WTC11 (cell line): ENCODE measurements at places on chromosomes 16 and 17. TPM values are rescaled to one million over a fixed set of nuclear protein-coding genes. Genes with fewer than 3 reads are reported as not detected.
A peak's percentile ranks its signal among the peaks of the same experiment; 100 is the strongest.

DNA sequence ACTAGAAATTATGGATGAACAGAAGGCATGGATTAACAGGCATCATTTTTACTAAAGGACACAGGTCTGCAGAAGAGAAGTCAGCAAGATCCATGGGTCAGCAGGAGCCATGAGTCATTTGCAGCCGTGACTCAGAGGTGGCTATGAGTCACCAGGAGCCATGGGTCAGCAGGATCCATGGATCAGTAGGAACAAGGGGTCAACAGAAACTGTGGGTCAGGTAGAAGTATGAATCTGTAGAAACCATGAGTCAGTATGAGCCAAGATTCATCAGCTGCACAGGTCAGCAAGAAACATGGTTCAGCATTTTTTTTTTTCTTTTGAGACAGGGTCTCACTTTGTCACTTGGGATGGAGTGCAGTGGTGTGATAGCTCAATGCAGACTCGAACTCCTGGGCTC is 58.2 kb upstream of the HS3ST4 start:
- no peaks in the 10 kb centered on the region for H3K36me3 ChIP-seq
- H3K27me3 ChIP-seq: no peaks in the 10 kb centered on the region; the same call in 1 of the 2 replicates
- no peak for DNase-seq
- H3K4me1 ChIP-seq: peaks cover 8% of the 10 kb centered on the region
- H3K27ac ChIP-seq: no peak overlapping the region
- no peak overlapping the region for H3K4me3 ChIP-seq

DNA sequence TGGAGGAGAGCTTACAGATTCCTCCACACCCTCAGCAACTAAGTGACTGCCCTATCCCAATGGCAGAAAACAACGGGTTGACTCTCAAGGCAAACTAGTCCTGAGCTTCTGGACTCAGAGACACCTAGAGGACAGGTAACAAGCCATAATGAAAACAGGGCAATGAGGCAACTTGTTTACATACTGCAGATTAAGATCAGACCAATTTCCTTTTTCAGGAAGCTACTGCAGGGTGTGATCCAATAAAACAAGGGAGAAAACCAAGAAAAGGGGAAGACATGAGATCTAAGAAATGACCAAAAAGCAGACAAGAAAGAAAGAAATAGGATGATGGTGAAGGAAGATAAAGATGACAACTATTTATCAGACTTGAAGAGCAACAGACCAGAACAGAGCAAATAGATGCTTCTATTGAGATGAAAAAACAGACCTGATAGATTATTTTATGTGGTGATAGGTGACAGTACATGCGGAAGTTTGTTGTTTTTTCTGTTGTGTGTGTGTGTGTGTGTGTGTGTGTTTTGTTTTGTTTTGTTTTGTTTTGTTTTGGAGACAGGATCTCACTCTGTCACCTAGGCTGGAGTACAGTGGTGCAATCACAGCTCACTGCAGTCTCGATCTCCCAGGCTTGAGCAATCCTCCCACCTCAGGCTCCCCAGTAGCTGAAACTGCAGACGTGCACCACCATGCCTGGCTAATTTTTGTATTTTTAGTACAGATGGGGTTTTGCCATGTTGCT is 120.7 kb downstream of the GAS7 start:
- no peaks in the 10 kb centered on the region for H3K27me3 ChIP-seq
- H3K27ac ChIP-seq: no peak overlapping the region
- H3K36me3 ChIP-seq: peaks cover 16% of the 10 kb centered on the region

DNA sequence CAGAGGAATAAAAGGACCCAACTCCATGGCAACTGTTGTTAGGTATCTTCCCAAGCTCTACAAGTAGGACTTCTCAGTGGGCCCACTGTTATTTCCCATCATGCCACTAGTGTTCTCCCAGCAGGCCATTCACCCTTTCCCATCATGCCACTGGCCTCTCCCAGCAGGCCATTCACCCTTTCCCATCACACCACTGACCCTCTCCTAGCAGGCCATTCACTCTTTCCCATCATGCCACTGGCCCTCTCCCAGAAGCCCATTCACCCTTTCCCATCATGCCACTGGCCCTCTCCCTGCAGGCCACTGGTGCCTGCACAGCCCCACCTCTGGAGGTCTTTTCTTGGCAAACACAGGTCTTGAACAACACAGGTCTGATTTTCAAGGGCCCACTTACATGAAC is 36.3 kb downstream of the IFT140 start:
- no peaks in the 10 kb centered on the region for H3K27me3 ChIP-seq
- H3K27ac ChIP-seq: no peak overlapping the region
- H3K4me1 ChIP-seq: no peaks in the 10 kb centered on the region
- H3K4me3 ChIP-seq: no peak overlapping the region
- peaks cover 27% of the 10 kb centered on the region for H3K36me3 ChIP-seq

DNA sequence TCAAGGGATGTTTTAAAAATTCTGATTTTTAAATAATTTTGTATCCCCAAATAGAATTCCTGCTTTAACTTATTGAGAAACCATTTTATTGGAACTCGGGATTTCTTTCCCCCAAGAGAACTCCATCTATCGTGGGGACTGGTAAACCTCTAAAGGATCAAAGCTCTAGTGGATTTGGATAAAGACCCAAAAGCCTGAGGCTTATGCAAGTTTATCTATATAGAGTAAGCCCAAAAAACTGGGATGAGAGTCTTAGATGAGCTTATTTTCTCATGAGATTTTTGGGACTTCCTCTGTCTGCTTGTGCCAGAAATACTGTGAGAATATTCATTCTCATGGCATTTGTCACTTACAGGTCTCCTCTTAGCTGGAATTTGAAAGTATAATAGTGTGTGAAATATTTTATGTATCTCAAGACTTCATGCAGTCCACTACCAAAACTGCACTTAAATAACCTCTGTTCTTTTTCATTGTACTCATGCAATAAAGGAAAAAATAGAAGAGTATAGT is 333.1 kb downstream of the BCAS3 start:
- no peak overlapping the region for H3K27ac ChIP-seq
- no peaks in the 10 kb centered on the region for H3K27me3 ChIP-seq
- no peak overlapping the region for H3K4me3 ChIP-seq
- no peak for DNase-seq
- H3K36me3 ChIP-seq: no peaks in the 10 kb centered on the region

DNA sequence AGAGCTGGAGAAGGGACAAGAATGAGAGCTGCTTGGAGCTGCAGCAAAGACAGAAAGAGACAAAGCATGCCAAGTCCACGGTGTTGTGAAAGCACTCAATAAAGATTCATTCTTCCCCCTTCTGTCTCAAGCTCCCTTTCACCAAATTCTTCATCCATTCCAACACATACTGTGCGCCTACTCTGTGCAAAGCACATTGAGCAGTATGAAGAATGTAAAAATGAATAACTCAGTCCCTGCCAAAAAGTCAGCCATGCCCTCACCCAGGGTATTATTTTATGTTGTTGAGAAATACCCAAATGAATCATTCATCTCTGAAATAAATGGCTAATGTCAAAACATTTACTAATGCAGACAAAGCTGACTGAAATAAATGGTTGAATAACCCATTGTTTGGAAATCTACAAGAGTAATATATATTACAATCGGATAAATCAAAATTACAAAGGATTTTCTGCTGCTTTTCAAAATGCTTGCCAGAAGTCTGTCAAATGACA is 282.9 kb upstream of the IRX5 start:
- H3K27me3 ChIP-seq: peaks cover 52% of the 10 kb centered on the region
- peaks cover 3% of the 10 kb centered on the region; the same call in 1 of the 2 replicates for H3K36me3 ChIP-seq
- H3K4me1 ChIP-seq: peaks cover 52% of the 10 kb centered on the region
- no peak for DNase-seq

GRCh38 chr17:73126716-73127473 is 34.4 kb upstream of the SLC39A11 start:
- H3K4me3 ChIP-seq: no peak overlapping the region
- H3K27ac ChIP-seq: no peak overlapping the region
- H3K27me3 ChIP-seq: no peaks in the 10 kb centered on the region; the same call in 1 of the 2 replicates
- peaks cover 16% of the 10 kb centered on the region for H3K4me1 ChIP-seq

DNA sequence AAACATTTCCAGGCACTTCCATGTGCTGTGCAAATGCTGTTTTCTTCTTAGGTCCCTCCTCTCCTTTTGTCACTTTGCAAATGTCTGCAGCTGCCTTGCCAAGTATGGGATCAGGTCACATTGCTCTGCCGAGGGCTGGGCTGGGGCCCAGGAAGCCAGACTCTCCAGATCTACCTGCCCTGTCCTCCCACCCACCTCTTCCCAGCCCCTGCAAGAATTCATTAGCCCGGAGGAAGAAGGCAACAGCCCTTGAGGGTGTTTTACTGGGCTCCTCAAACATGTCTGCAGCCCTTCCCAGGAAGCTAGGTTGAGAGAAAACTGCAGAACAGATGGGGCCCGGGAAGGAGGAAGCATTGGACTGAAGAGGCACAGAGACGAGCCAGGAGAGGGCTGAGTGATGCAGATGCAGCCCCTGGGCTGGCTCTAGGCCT is 47.1 kb downstream of the WSB1 start:
- no peaks in the 10 kb centered on the region for H3K27me3 ChIP-seq
- DNase-seq: no peak
- H3K27ac ChIP-seq: peak overlapping the region; percentile 65; the same call in 1 of the 2 replicates
- H3K4me3 ChIP-seq: no peak overlapping the region

The ADAMTS18 gene
- 0.17 to 0.94 TPM (median 0.23 TPM) in 3 replicates for total RNA-seq

The KRT32 gene
- total RNA-seq: not detected in 3 replicates

The SULT1A4 gene
- 1.1 to 3.1 TPM (median 2.1 TPM) in 3 replicates for total RNA-seq

The TRIM37 gene
- 62.3 to 67.2 TPM (median 65.1 TPM) in 3 replicates for total RNA-seq

The FDXR gene
- total RNA-seq: 46.5 to 52.8 TPM (median 49.7 TPM) in 3 replicates

GRCh38 chr17:56624309-56624708 is 30.8 kb downstream of the NOG start:
- no peaks in the 10 kb centered on the region; the same call in 1 of the 2 replicates for H3K27me3 ChIP-seq
- H3K4me3 ChIP-seq: no peak overlapping the region
- H3K4me1 ChIP-seq: peaks cover 25% of the 10 kb centered on the region
- H3K36me3 ChIP-seq: no peaks in the 10 kb centered on the region
- DNase-seq: no peak

- H3K4me1 ChIP-seq: peaks cover 1% of the 10 kb centered on the region
- no peak overlapping the region for H3K27ac ChIP-seq
- H3K27me3 ChIP-seq: no peaks in the 10 kb centered on the region
- no peak for DNase-seq
- no peak overlapping the region for H3K4me3 ChIP-seq
- H3K36me3 ChIP-seq: peaks cover 10% of the 10 kb centered on the region
Measured at GRCh38 chr17:68446626-68447041, 10.7 kb downstream of the WIPI1 start.

GRCh38 chr16:64693946-64694345 is 427.9 kb downstream of the CDH11 start:
- no peak for DNase-seq
- peaks cover 6% of the 10 kb centered on the region; the same call in 1 of the 2 replicates for H3K4me1 ChIP-seq
- no peak overlapping the region for H3K4me3 ChIP-seq
- no peak overlapping the region for H3K27ac ChIP-seq
- no peaks in the 10 kb centered on the region for H3K27me3 ChIP-seq
- no peaks in the 10 kb centered on the region for H3K36me3 ChIP-seq

GRCh38 chr16:50121278-50121677 is 31.8 kb upstream of the TENT4B start:
- no peak overlapping the region for H3K27ac ChIP-seq
- H3K4me3 ChIP-seq: no peak overlapping the region
- peaks cover 9% of the 10 kb centered on the region for H3K4me1 ChIP-seq

DNA sequence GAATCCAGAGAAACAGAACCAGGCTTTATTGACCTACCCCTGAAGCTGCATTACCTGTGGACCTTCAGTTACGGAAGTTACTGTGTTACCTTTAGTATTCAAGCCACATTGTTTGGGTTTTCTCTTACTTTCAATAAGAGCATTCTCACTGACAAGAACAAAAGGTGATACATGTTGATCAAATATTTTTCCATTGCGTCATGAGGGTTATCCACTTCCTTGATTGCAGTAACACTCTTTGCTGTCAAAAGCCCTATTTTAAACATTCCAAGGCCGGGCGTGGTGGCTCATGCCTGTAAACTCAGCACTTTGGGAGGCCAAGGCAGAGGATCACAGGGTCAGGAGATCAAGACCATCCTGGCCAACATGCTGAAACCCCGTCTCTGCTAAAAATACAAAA is 28.6 kb upstream of the PAFAH1B1 start:
- H3K27me3 ChIP-seq: peaks cover 5% of the 10 kb centered on the region
- H3K4me1 ChIP-seq: 0 out of 2 replicates have a peak, but pooled peaks cover 2% of the 10 kb centered on the region
- H3K27ac ChIP-seq: no peak overlapping the region
- no peak for DNase-seq
- H3K4me3 ChIP-seq: no peak overlapping the region

The TBC1D3C gene
- total RNA-seq: not detected in 3 replicates

DNA sequence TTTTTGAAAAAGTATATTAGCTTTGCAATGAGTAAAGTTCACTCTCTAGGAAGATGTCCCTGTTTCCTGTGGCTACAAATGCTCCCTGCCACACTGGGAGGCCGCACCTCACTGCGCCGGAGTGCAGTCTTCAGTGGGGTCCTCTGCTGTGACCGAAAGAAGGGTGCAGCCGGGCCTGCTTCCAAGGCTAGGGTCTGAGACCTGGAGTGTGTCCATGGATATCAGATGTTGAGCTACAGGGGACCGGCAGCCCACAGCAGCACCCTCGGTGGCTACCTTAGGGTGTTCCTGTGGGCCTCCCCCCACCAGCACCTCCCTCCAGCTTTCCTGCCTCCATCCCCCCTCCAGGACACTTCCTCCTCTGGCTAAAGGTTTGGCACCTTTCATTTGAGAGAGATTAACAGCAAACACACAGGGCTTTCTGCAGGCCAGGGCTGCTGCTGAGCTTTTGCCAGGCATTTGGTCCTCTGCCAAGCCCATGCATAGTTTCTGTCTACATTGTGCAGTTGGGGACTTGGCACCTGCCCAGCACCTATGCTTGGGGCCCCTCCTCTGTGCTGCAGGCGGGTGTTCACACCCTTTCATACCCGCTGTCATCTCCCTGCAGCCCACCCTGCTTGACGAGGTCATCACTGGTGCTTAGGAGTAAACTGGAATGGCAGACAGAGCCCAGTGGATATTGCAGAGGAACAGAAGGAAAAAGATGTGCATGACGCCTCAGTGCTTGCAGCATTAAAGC is 33.8 kb upstream of the CRISPLD2 start:
- no peaks in the 10 kb centered on the region for H3K36me3 ChIP-seq
- H3K4me3 ChIP-seq: no peak overlapping the region
- 0 out of 2 replicates have a peak, but pooled peaks cover 3% of the 10 kb centered on the region for H3K4me1 ChIP-seq
- H3K27me3 ChIP-seq: no peaks in the 10 kb centered on the region

DNA sequence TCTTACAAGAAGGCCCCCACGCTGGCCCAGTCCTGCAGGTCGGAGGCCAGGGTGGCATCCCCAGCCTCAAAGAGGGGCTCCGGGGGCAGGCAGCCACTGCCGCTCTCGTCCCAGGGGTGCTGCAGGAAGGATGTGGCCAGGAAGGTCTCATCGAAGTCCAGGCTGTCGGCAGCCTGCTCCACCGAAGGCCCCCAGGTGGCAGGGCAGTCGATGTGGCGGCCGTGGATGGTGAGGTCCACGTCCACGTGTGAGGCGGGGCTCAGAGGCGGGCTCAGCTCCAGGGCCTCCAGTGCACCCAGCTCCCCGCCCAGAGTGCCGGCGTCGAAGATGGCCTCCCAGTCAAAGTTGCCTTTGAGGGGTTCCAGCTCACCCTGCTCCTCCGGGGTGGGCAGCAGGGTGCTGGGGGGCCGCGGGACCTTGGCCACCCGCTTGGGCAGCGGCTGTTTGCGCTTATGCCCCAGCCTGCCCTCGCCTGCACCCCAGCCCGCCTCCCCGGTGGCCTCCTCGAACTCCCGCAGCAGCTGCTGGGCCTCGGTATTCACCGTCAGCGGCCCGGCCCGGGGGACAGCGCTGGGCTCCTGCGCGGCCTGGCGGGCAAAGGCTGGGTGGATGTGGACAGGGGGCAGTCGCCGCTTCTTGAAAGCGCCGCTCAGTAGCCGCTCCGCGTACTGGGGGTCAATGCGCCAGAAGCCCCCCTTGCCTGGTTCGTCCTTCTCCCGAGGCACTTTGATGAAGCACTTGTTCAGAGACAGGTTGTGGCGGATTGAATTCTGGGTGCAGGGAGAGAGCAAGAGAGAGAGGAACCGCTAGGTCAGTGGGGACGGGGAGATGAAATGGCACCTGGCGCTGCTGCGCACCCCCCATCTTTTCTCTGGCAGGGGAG is 3.5 kb downstream of the FOXJ1 start:
- H3K27me3 ChIP-seq: peaks cover 68% of the 10 kb centered on the region
- no peaks in the 10 kb centered on the region for H3K36me3 ChIP-seq
- peak; percentile 31 for DNase-seq
- no peak overlapping the region for H3K27ac ChIP-seq

The SLC52A1 gene
- 0.78 to 1.1 TPM (median 0.99 TPM) in 3 replicates for total RNA-seq

The WNT9B gene
- total RNA-seq: 0.41 to 0.87 TPM (median 0.44 TPM) in 3 replicates
